ENCODE measurements at places on chromosomes 12 and 14.

- DNase-seq: no peak
These were observed 7.0 kb downstream of the AREL1 start for GRCh38 chr14:74705613-74706500.

GRCh38 chr12:67758521-67758920 is 110.0 kb downstream of the DYRK2 start:
- no peak for DNase-seq

DNA sequence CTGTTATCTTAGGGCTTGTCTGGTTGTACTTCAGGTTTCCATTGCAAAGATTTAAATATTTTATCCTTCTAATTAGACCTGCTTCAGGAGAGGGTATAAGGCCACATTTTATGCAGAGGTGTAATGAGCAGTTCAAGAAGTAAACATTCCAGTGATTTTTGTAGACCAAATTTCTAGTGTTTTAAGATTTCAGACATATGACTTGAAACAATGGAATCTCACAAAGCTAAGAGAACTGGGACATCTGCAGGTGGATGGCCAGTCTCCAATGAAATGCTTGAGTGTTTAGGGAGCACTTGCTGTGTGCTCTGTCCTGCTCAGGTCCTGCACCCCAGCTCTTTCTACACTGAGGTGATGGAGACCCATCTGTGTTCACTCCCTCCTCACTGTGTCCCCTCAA is 7.9 kb downstream of the C14orf132 start:
- no peak for DNase-seq

DNA sequence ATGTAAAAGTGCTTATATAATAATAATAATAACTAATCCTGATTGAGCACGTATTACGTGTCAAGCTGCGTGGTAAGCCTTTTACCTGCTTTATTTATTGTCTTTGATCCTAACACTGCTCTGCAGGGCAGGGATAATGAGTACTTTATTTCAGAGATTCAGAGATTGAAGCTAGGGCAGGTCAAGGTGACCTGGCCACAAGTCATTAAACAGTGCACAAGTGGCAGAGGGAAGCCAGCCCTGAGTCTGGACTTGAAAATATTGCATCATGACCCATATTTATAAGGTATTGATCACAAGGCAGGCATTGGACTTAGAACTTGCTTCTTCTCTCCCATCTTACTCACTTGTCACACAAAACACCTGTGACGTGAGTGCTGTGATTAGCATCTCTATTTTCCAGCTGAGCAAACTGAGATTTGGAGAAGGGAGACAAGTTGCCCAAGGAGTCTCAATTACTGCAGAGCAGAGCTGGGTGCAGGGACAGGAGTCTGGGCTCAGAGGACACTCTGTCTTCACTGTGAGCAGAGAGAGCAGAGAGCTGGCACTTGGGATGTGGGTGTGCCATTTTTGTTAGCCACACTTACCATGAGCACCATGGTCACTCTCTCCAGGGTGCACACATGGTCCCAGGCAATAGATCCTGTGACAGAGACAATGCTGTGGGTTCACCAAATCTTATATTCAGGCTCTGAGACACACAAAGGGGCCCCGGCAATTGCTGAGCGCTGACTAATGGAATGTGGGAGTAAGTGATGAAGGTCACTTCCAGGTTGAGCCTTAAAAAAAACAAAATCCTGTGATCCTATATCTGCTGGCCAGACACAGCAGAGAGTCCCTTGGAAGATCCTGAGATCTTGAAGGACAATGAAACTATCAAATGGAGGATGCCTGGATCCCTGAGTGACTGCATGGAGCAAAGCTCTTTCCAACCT is 113.2 kb upstream of the MED13L start:
- no peak for DNase-seq

DNA sequence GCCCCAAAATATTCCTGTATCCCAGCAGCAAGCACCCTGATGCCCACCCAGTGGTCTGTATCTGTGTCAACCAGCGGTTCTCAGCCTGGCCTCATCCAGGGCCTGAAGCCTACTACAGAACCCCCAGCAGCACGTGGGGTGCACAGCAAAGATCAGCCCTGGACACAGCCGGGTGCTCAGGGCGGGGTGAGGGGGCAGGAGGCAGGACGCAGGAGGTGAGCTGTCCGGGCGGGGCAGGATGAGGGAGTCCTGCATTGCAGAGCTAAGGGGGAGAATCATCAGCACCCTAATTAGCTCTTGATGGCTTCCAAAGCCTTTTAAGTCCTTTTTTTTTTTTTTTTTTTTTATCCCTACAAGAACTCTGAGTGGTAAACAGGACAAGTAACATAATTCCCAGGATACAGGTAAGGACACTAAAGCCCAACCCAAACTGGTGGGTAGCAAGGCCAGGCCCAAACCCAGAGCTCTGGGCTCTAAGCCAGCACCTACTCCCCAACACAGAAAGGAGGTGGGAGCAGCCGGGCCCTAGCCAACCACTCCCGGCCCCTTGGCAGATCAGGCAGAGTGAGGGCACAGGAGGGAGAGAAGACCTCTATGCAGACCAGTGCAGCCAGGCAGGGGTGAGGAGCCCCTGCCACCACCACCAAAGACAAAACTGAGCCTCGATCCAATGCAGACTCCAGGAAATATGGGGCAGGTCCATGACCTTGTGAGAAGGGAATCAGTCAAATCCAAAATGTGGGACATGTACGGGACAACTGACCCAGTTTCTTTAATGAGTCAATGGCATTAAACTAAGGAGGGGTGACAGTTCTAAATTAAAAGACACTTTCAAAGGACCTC is 32.3 kb upstream of the EIF5 start:
- no peak for DNase-seq

DNA sequence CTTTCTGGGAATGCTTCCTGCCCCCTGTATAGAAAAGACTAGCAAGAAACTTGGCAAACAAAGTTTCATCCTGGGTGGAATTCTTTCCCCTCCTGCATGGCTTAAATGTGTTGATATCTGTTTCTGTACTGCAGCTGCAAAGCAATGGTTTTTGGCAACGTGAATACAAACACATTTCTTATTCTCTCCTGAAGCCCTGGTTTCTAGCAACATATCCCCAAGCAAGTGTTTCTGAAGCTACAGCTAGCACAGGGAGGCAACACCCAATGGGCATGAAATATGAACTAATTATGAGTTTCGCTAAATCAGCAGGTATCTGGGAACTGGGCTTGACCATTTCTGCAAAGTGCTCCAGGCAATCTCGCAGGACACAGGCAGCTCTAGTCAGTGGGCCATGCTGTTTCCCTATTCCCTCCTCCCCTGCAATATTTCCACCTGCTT is 392.3 kb upstream of the TMPO start:
- no peak for DNase-seq

DNA sequence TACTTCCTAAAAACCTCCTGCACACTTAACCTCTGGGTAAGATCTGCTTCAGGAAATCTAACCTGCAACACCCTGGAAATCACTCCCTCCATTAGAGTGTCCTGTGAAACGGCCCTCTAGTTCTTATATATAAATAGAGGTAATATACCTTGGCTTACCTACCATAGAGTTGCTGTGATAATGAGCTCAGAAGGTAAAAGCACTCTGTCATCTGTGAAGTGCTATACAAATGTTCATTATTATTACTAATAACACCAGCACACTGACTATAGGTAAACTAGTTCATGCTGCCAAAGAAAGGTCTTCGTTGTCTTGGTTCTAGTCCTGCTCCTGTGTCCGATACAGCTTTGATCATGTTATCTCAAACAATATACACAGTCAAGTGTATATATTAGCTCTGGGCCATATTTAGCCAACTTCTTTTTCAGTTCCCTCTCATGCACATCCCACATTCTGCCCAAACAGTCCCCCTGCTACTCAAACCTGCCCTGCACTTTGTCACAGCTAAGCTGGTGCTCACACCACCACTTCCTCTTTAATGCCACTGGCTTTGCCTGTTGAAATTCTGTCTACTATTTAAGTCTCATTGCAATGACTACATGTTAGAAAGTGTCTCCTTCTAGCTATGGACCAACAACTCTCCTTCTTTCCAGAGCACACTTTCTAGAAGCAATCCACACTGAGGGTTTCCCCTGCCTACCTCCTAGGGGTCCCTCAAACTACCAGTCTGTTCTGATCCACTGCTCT is 5.1 kb downstream of the E2F7 start:
- no peak for DNase-seq

DNA sequence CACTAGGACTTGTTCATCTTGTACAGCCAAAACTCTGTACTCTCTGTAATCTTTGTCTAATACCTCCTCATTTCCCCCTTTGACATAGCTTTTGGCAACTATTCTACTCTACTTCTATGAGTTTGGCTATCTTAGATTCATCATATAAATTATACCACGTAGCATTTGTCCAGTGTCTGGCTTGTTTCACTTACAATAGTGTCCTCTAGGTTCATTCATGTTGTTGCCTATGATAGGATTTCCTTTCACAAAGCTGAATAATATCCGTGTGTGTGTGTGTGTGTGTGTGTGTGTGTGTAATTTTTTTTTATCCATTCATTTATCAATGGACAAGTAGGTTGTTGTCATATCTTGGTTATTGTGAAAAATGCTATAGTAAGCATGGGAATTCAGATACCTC is 209.5 kb downstream of the KCNC2 start:
- no peak for DNase-seq

GRCh38 chr12:27754795-27755194 is 25.2 kb upstream of the KLHL42 start:
- no peak for DNase-seq

Data from activated T-helper 9 cell treated with anti-CD3 and anti-CD28 coated beads, Interleukin-2, amount 50 U/mL, for 16 hours (primary cell).